ENCODE measurements at places on chromosomes 13 and 19.

GRCh38 chr13:62482351-62482750 is 1066.7 kb upstream of the PCDH20 start:
- no peak for DNase-seq

GRCh38 chr13:45292176-45292575 is 48.8 kb downstream of the TPT1 start:
- no peak for DNase-seq

DNA sequence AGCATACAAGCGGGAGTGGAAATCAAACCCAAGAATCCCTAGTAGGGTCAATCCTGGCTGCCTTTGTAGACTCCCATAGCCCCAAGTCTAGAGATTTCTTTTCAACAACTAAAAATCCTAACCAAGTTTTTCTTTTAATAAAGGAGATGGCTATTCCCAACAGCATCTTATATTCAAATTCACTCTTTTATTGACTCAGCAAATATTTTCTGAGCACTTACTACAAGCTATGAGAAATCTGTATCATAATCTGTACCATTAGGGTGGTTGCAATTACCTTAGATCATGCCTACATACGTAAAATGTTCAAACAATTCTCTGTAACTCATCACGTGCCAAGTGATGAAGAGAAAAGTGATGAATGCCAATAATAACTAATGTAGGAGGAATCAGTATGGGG is 54.5 kb downstream of the LNX2 start:
- DNase-seq = no peak

GRCh38 chr13:48078251-48078656 is 16.6 kb downstream of the MED4 start:
- no peak for DNase-seq

DNA sequence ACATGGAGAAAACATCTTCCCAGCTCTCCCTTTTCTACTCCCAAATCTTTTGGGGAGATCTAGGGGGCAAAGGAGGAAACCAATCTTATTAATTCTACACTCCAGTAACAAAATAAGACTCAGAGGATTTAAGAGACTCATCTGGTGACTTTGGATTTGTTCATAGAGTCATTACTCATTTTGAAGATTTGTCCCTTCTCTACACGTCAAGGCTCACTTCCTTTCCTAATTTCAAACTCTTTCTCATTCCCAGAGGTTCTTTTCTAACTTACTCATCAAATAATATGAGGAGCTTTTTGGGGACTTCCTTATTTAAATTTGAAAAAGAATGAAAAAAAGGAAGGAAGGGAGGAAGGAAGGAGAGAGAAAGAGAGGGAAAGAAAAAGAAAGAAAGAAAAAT is 14.4 kb downstream of the SIAH3 start:
- DNase-seq = no peak

DNA sequence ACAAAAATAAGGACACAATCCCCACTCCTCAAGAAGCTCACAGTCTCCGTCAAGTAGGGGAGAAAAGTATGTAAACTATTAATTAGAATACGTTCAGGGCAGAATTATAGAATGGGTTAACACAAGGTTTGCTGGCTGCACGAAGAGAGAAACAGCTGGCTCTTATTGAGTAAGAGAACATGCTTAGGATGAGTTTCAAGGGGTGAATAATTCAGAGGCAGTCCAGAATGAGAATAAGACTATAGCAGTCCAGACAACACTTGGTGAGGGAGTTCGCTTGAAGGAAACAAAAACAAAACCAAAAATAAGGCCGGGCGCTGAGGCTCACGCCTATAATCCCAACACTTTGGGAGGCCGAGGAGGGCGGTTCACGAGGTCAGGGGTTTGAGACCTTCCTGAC is 61.9 kb downstream of the THSD1 start:
- no peak for DNase-seq

- DNase-seq = no peak
Measured at GRCh38 chr19:47057328-47057727, 8.9 kb upstream of the TMEM160 start.

Data from NCI-H2081 treated with DMSO at 0.1 percent for 48 hours (cell line).